ENCODE measurements at places on chromosomes 11 and 22.

- no peak for DNase-seq
These were observed 17.3 kb upstream of the INSC start for GRCh38 chr11:15097411-15097810.

DNA sequence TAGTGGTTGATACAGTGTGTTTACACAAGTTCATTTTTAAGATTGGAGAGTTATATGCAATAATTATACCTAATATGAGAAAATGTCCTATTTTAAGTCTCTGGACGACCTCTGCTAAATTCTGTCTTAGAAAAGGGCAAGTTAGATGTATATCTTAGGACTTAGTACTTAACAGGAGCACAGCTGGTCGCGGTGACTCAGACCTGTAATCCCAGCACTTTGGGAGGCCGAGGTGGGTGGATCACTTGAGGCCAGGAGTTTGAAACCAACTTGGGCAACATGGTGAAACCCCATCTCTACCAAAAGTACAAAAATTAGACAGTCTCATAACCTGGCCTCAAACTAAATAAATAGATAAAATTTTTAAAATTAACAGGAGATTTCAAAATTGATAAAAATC lies 27.2 kb downstream of the BSX start:
- no peak for DNase-seq

GRCh38 chr11:9787981-9788521 lies 124.2 kb downstream of the SWAP70 start:
- peak; percentile 5 for DNase-seq

- DNase-seq = peak; percentile 50
These were observed 25.1 kb upstream of the RELT start for GRCh38 chr11:73350908-73351636.

- peak; percentile 12 for DNase-seq
These were observed 569 bp downstream of the FAM76B start for GRCh38 chr11:95788921-95789505.

- DNase-seq = no peak
These were observed 101.7 kb upstream of the CSNK2A3 start for GRCh38 chr11:11454671-11455223.

- no peak for DNase-seq
These were observed 25.6 kb downstream of the PTPN5 start for GRCh38 chr11:18766015-18766414.

GRCh38 chr11:98771791-98772190 lies 249.0 kb upstream of the CNTN5 start:
- no peak for DNase-seq

DNA sequence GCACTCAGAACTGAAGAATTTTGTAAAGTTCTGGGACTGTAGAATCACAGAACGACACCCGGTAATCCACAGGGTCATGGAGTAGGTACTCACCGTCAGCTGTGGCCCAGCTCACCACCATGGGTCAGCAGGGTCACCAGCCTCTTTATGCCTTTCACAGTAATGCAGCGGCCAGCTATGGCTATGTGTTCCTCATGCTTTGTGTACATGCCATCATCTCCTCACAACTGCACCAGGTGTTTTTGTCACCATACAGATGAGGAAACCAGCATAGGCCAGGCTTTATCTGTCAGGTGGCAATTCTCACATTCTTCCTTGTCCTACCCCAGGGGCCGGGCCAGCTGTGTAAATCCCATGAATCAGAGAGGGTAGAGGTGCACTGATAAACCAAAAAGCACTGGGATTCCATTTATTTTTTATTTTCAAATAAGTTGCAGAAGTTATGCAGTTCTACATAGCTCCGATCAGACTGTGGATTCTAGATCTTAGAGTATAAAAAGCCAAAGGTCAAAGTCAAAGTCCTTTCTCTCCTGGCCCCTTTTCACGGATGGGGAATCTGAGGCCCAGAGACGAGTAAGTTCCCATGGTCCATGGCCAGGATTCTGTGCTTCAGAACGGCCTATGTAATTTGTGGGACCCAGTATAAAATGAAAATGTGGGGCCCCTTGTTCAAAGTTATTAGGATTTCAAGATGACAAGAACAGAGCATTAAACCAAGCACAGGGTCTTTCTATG lies 17.5 kb downstream of the TSKU start:
- DNase-seq = no peak

Measured in globus pallidus (tissue), 1 donor.